ENCODE measurements at places on chromosomes 4 and X. TPM values are rescaled to one million over a fixed set of nuclear protein-coding genes. Genes with fewer than 3 reads are reported as not detected.
A peak's percentile ranks its signal among the peaks of the same experiment; 100 is the strongest.

- no peak for DNase-seq
- H3K4me1 ChIP-seq, result peaks cover 41% of the 10 kb centered on the region
- H3K27ac ChIP-seq, result no peak overlapping the region
- peaks cover 9% of the 10 kb centered on the region for H3K36me3 ChIP-seq
- H3K27me3 ChIP-seq, result peaks cover 21% of the 10 kb centered on the region
Observed at GRCh38 chr4:38659346-38659745, 4.7 kb upstream of the KLF3 start.

- H3K36me3 ChIP-seq, result peaks cover 5% of the 10 kb centered on the region
- no peak overlapping the region for H3K4me3 ChIP-seq
- peaks cover 19% of the 10 kb centered on the region for H3K4me1 ChIP-seq
- DNase-seq, result no peak
- peaks cover 2% of the 10 kb centered on the region for H3K27me3 ChIP-seq
Observed at GRCh38 chr4:112196461-112196860, 35.1 kb upstream of the AP1AR start.

- H3K36me3 ChIP-seq, result no peaks in the 10 kb centered on the region
- H3K27ac ChIP-seq, result no peak overlapping the region
- no peaks in the 10 kb centered on the region for H3K4me1 ChIP-seq
- H3K4me3 ChIP-seq, result no peak overlapping the region
- no peak for DNase-seq
- H3K27me3 ChIP-seq, result no peaks in the 10 kb centered on the region
Observed at GRCh38 chr4:133801883-133802282, 399.7 kb downstream of the PABPC4L start.

- no peaks in the 10 kb centered on the region for H3K36me3 ChIP-seq
- no peak overlapping the region for H3K4me3 ChIP-seq
- no peak overlapping the region for H3K27ac ChIP-seq
- no peaks in the 10 kb centered on the region for H3K4me1 ChIP-seq
- no peaks in the 10 kb centered on the region for H3K27me3 ChIP-seq
- DNase-seq, result no peak
Observed at GRCh38 chrX:33138677-33139249, 72.6 kb downstream of the DMD start.

DNA sequence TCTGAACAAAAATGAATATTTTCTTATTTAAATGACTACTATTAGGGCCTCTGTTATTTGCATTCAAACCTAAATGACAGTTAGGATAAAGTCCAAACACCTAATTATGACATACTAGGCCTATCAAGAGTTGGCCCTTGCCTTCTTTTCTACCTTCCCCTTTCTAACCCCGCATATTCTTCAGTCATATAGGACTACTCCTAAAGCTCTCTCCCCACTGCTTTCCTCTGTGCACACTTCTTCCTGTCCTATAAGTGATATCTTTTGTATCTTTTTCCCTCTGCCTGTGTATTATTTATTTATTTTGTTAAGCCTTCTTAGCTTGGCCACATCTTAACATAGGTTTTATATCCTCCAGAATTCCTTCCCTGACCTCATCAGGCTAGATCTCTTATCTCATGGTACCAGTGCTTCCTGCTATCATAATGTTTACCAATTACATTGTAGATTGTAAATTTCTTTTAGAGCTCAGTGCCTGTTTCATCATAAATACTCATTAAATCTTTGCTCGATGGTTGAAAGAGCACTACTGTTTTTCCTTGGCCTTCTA lies 22.5 kb downstream of the ERVMER34-1 start:
- no peak overlapping the region for H3K4me3 ChIP-seq
- DNase-seq, result no peak
- no peaks in the 10 kb centered on the region for H3K36me3 ChIP-seq
- no peaks in the 10 kb centered on the region for H3K4me1 ChIP-seq

DNA sequence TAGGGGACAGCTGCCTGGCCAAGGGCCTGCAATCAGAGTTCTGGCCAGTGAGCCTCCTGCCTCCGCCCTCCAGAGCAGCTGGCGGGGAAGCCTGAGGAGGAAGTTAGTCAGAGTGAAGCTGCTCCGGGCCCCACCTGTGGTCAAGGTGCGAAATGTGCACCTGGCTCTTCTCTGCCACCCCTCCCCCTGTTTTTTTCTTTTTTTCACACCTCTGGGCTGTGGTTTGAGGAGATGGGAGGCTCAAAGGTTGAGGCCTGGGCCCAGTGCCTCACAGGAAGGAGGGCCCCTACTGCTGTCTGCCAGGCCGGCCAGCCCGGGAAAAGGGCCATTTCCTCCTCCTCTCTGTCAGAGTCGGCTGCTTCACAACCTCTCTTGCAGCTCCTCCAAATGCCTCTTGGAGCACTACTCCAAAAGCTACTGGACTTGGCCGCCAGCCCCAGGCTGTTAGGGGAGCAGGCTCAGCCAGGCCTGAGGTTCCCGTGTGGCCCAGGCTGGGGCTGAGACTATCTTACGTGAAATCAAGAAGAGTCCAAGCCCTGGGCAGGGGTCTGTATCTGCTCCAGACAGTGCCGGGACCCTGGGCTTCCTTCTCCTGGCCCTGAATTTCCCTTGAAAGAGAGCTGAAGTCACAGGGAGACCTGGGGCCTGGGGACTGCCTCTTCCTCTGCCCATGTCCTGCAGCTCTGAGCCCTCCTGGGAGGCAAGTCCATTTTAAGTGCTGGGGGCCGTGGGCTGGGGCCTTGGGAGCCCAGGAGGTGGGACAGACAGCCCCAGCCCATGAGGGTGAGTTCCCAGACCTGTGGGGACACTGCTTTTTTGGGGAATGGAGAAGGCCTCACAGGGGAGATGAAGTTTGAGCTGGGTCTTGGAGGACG lies 4.5 kb upstream of the CXCR3 start:
- no peaks in the 10 kb centered on the region for H3K27me3 ChIP-seq
- H3K4me3 ChIP-seq, result peak overlapping the region; percentile 70
- peaks cover 9% of the 10 kb centered on the region for H3K36me3 ChIP-seq
- H3K27ac ChIP-seq, result peak overlapping the region; percentile 97

GRCh38 chr4:10579648-10580047 lies 104.9 kb downstream of the CLNK start:
- H3K27me3 ChIP-seq, result peaks cover 2% of the 10 kb centered on the region
- H3K4me3 ChIP-seq, result no peak overlapping the region
- no peak overlapping the region for H3K27ac ChIP-seq
- peaks cover 13% of the 10 kb centered on the region for H3K4me1 ChIP-seq
- no peak for DNase-seq

GRCh38 chrX:122586831-122587230 lies 597.2 kb upstream of the GRIA3 start:
- no peaks in the 10 kb centered on the region for H3K27me3 ChIP-seq
- no peaks in the 10 kb centered on the region for H3K4me1 ChIP-seq
- no peak overlapping the region for H3K4me3 ChIP-seq
- no peaks in the 10 kb centered on the region for H3K36me3 ChIP-seq
- H3K27ac ChIP-seq, result no peak overlapping the region

DNA sequence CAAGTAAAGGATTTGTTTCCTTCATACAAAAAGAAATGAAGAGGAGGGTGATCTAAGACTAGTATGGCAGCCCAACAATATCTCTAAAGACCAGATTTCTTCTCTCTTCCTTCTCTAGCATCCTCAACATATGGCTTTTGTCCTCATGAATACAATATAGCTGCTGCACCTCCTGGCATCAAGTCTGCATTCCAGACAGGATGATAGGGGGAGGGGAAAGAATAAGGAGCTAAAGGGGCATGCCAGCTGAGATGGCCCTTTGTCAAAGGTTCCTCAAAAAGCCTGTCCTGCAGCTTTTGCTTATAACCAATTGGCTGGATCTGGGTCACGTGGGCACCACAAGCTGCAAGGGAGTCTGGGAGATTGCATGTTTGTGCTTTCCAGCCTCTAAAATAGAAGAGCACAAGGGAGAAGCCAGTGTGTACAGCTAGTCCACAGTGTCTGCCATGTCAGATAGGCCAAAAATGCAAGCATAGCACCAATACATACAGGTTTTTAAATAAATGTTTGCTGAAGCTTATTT lies 132.6 kb downstream of the BCOR start:
- peaks cover 2% of the 10 kb centered on the region for H3K4me1 ChIP-seq
- no peak overlapping the region for H3K4me3 ChIP-seq
- H3K36me3 ChIP-seq, result peaks cover 2% of the 10 kb centered on the region
- H3K27me3 ChIP-seq, result no peaks in the 10 kb centered on the region
- no peak overlapping the region for H3K27ac ChIP-seq

- H3K27ac ChIP-seq, result no peak overlapping the region
- H3K4me1 ChIP-seq, result no peaks in the 10 kb centered on the region
Observed at GRCh38 chr4:36574816-36575215, 293.4 kb downstream of the DTHD1 start.

- H3K4me1 ChIP-seq, result peaks cover 91% of the 10 kb centered on the region
- no peak for DNase-seq
- H3K36me3 ChIP-seq, result peaks cover 27% of the 10 kb centered on the region
- no peaks in the 10 kb centered on the region for H3K27me3 ChIP-seq
- H3K27ac ChIP-seq, result peak overlapping the region; percentile 95
Observed at GRCh38 chr4:112284662-112285411, 867 bp downstream of the TIFA start.

- H3K27me3 ChIP-seq, result no peaks in the 10 kb centered on the region
- no peak overlapping the region for H3K27ac ChIP-seq
- no peak overlapping the region for H3K4me3 ChIP-seq
- H3K4me1 ChIP-seq, result no peaks in the 10 kb centered on the region
- no peaks in the 10 kb centered on the region for H3K36me3 ChIP-seq
- DNase-seq, result no peak
Observed at GRCh38 chrX:2566055-2566454, 65.3 kb upstream of the DHRSX start.

- H3K4me1 ChIP-seq, result peaks cover 5% of the 10 kb centered on the region
- H3K27me3 ChIP-seq, result no peaks in the 10 kb centered on the region
- peaks cover 10% of the 10 kb centered on the region for H3K36me3 ChIP-seq
- DNase-seq, result no peak
- H3K4me3 ChIP-seq, result no peak overlapping the region
Observed at GRCh38 chrX:40652664-40653063, 5.3 kb upstream of the CXorf38 start.

DNA sequence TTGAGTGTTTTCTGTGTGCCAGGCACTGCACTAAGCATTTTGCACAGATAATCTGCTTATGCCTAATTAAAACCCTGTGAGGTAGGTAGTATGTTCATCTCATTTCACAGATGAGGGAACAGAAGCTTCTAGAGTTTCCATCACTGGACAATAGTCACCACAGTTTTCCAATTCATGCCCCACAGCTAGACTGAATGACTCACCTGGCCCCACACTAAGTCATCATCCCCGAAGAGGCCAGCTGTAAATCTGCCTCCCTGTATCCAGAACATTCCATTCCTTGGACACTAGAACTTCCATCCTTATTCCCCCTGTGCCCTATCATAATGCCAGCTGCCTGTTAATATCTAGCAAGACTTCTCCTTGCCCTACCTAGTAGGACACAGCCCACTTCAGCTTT lies 40.9 kb upstream of the NYX start:
- peaks cover 4% of the 10 kb centered on the region for H3K27me3 ChIP-seq
- DNase-seq, result no peak

GRCh38 chr4:96703265-96703664 lies 863.4 kb downstream of the PDHA2 start:
- no peaks in the 10 kb centered on the region for H3K4me1 ChIP-seq
- H3K27me3 ChIP-seq, result no peaks in the 10 kb centered on the region
- H3K36me3 ChIP-seq, result no peaks in the 10 kb centered on the region
- H3K4me3 ChIP-seq, result no peak overlapping the region
- no peak for DNase-seq

DNA sequence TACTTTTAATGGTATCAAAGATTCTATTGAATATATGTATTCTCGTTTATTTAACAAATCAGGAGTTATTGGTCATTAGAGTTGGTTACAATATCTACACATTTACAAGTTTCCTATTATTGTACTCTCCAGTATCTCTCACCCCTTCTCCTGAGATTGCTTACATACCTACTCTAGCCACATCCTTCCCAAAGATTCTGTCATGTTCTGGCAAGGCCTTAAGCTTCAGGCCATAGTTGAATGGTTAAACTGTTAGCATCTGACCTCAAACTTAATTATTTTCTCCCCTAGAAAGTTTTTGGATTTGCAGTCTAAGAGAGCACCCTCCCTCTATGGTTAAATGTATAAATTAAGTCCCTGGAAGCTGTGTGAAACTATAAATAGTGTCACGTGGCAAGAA lies 784.2 kb downstream of the GLUD2 start:
- no peaks in the 10 kb centered on the region for H3K27me3 ChIP-seq
- no peak for DNase-seq
- no peaks in the 10 kb centered on the region for H3K4me1 ChIP-seq

- no peak for DNase-seq
- no peak overlapping the region for H3K27ac ChIP-seq
- peaks cover 3% of the 10 kb centered on the region for H3K27me3 ChIP-seq
- no peaks in the 10 kb centered on the region for H3K36me3 ChIP-seq
Observed at GRCh38 chr4:113273721-113274220, 224.3 kb downstream of the ANK2 start.

DNA sequence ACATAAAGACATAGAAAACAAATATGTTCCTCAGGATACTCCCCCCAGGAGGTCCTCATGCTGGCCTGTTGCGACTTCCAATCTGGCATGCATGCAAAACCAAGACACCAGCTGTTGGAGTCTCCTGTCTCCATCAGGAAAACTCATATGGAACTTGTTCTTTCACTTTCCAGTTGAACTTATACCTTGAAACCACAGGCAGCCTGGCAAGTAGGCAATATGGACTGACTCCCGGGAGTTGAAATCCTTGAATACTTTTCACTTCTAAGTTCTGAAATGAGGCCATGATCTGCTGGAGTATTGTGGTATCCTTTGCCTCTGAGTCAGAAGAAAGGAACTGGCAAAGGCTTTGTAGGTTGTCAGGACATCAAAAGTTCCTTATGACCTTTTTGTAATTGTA lies 444.2 kb downstream of the IDS start:
- no peak overlapping the region for H3K27ac ChIP-seq
- H3K27me3 ChIP-seq, result peaks cover 2% of the 10 kb centered on the region
- no peak overlapping the region for H3K4me3 ChIP-seq
- no peaks in the 10 kb centered on the region for H3K36me3 ChIP-seq

The ABCD1 gene
- 8.4 TPM for total RNA-seq

The CPLX1 gene
- 1.3 TPM for total RNA-seq

The GC gene
- total RNA-seq, result not detected

The SYTL4 gene
- not detected for total RNA-seq

The FATE1 gene
- total RNA-seq, result not detected

The SCML1 gene
- total RNA-seq, result 1.1 TPM

The TKTL1 gene
- total RNA-seq, result 0.12 TPM

The NMU gene
- total RNA-seq, result not detected

The NR3C2 gene
- 0.29 TPM for total RNA-seq

The RPS6KA3 gene
- 58.8 TPM for total RNA-seq

The AFM gene
- not detected for total RNA-seq

The CXCL10 gene
- total RNA-seq, result 6.5 TPM

Measured in activated T-helper 1 cell treated with anti-CD3 and anti-CD28 coated beads, Interleukin-12 subunit alpha, Interleukin-12 subunit beta, Interleukin-2, Interleukin-4 antibody, amounts not matched to agents 30 ng/mL and 10 ng/mL and 1 ng/mL, durations not matched to agents 14 hours and 24 hours and 36 hours (primary cell).